ENCODE measurements at places on chromosomes 11 and 22. TPM values are rescaled to one million over a fixed set of nuclear protein-coding genes. Genes with fewer than 3 reads are reported as not detected.
A peak's percentile ranks its signal among the peaks of the same experiment; 100 is the strongest.

CCDC73 gene
- 0.05 TPM for polyA plus RNA-seq

GRCh38 chr11:67640758-67641337 is 1.3 kb upstream of the TBX10 start:
- DNase-seq: no peak

DNA sequence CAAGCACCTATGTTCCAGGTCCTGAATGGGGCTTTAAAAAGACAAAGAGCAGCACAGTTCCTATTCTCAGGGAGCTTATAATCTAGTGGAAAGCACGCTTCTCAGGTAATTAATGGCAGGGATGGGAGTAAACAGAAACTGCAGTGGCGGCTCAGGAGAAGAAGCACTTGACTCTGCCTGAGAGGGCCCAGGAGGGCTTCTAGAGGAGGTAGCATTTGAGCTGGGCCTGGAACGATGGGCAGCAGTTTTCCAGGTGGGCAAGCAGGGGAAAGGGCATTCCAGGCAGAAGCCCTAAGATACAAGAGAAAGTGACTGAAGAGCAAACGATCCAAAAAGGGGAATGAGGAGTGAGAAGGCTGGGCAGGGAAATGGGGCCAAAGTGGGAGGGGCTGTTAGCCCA is 37.1 kb upstream of the CHST1 start:
- no peak for DNase-seq

SCO2 gene
- polyA plus RNA-seq: 1.6 TPM

GRCh38 chr11:2752923-2753322 is 53.1 kb upstream of the KCNQ1OT1 start:
- no peak for DNase-seq

- no peak for DNase-seq
Observed at GRCh38 chr22:46963672-46964545, 201.5 kb downstream of the TBC1D22A start.

DNA sequence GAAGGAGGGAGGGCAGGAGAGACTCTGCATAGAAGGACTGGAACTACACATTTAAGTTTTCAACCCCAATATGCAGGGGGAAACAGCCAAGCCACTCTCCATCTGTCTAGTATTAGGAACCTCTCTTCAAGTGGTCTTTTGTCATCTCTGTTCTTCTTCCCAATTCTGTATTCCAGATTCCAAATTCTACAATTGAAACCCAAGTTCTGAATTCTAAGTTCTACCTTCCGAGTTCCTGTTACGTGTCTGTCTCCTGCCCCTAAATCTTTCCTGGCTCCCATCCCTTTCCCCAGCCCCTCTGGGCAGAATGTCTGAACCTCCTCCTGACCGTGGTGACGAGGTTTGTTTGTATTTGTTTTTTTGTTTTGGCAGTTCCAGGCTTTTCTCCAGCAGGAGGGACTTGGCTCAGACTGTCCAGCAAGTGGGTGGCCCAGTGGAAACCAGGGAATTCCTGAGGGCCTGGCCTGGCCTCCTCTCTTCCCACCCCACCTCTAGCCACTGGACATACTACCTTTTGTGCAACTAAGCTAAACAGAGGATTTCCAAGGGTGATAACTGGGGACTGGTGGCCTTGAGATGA is 1.6 kb upstream of the THOC5 start:
- peak; percentile 26 for DNase-seq

GRCh38 chr22:44363013-44363979 is 50.5 kb upstream of the SHISAL1 start:
- no peak for DNase-seq

DNA sequence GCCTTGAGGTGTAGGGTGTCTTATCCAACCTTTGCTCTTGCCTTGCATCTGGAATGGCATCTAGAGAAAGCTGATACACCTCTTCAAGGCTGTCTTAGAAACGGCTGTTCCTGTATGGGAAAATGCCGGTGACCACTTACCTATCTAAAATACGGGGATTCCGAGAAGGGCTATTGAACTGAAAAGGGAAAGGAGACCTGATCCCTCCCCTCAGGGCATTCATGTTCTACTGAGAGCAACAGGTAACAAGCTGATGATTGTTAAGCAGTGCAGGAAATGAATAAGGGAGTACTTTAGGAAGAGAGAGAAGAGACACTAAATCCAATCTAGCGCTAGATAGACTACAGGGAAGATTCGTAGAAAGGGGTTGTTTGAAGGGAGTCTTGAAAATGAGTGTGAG is 1388.1 kb downstream of the FAM181B start:
- no peak for DNase-seq

GRCh38 chr11:23021287-23021863 is 161.1 kb upstream of the CCDC179 start:
- DNase-seq: no peak

DNA sequence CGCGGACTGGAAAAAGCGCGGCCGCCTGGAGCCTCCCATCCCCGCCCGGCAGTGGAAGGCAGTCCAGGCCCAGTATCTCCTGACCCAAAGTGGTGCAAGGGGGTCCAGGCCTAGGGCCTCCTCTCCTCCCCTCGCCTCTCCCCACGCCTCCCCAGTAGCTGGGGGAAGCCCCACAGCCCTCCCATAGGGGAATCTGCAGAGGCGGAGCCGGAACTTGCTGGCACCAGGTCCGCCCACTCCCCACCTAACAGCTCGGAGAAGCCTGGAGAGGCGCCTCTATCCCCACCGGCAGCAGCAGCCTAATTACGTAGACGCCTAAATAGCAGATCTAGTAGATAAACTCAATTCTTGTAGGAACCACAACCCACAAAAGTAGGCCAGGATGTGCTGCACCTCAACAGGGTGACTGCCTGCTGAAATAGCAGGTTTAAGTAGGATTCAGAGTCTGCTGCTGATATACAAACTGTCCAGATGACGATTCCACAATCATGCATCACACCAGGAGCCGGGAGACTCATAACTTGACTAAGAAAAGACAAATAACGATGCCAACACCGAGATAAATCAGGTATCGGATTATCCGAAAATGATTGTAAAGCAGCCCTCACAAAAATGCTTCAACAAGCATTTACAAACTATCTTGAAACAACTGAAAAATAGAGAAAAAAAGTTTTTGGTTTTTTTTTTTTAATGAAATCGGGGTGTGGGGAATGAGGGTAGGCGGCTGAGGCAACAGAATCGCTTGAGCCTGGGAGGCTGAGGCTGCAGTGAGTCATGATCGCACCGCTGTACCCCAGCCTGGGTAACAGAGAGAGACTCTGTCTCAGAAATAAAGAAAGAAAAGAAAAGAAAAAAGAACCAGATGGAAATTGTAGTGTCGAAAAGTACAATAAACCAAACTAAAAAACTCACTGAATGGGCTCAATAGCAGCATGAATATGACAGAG is 11.4 kb upstream of the BRD1 start:
- no peak for DNase-seq

DNA sequence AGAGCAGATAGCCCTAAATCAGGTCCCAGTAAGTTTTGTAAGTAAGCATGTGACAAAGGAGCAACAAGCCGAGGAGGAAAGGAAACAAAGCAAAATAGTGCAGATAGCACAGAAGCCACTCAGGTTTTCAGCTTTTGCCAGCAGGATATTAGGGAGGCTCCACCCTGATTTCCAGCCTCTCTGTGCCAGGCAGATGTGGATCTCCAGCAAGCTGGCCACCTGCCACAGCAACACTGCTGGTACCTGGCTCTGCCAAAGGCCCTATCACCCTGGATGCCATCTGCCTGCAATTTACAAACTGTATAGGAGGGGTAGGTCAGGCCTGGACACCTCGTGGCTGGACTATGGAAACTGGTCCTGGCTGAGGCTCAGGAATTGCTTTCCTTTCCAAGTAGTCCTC is 12.2 kb upstream of the NNMT start:
- no peak for DNase-seq

DNA sequence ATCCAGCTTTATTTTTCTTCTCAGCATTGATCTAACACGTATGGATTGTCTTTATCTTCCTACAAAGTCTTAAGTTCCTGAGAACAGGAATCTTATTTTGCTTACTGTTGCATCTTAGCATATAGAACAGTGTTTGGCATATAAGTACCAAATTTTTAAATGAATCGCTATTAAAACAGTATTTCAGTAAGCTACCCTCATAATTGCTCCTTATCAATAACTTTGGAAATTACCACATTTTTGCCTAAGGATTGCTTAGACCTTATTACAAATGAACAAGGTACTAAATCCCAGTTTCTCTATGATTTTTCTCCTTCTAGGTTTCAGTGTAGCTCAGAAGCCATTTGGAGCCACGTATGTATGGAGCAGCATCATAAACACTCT is 9.7 kb downstream of the DEPDC7 start:
- DNase-seq: no peak

MPPED2 gene
- polyA plus RNA-seq: 6.5 TPM

DNA sequence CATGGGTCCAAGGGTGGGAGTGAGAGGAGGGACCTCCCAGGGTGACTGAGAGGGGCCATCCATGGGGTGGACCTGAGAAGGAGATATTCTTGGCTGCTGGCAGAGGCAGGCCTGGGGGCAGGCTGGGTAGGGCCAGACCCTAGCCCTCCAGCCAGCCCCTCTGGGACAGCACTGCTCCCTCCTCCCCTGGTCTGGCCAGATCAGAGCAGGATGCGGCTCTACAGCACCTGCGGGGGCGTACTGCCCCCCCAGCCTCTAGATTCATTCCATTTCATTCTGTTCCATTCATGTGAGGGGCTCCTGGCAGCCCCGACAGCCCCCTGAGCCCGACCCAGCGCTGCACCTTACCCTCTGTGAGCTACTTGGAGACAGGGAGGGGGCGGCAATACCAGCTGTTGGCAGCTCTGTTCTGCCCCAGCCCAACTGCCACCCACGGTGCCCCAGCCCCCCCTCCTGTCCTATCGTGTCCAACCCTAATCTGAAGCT is 34.3 kb upstream of the MYRF start:
- no peak for DNase-seq

CHRM1 gene
- polyA plus RNA-seq: 0.09 TPM

TRIM49D1 gene
- not detected for polyA plus RNA-seq

PTGDR2 gene
- 1.4 TPM for polyA plus RNA-seq

DNA sequence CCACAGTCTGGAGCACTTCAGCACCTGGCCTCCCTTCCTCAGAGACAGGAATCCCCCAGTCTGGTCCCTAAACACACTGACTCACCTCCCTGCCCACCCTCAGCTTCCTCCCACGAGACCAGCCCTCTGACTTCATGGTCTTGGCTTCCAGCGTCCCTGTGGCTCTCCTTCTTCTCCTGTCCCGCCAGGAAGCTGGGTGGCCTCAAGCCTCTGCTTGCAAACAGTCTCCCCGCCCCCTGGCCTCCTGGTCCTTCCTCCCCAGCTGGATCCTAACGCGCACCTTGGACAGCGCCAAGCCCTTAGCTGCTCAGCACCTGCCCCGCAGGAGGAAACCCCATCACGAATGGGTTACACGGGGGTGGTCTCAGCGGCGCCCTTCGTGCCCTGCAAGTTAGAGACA is 4.5 kb downstream of the NCF4 start:
- no peak for DNase-seq

GRCh38 chr11:110000031-110000502 is 93.1 kb upstream of the ZC3H12C start:
- DNase-seq: no peak

DNA sequence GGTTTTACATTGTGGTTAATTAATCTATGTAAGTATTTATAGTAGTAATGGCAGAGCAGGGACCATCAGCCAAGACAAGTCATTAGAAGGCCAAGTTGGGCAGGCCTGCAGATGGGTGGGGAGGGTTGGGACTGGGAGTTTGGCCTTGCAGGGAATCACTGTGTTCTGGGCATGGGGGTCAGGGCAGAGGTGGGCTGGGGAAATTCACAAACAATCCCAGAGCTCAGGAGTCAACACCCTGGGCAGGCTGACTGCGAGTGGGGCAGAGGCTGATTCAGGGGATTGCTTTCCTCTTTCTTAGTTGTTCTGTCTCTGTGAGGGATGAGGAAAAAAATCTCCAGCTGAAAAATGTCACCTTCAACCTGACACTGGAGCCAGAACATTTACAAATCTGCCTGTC is 322.5 kb downstream of the NTM start:
- DNase-seq: no peak

- DNase-seq: no peak
Observed at GRCh38 chr22:50217543-50218152, 16.8 kb downstream of the SELENOO start.

PGA5 gene
- polyA plus RNA-seq: 1.7 TPM

DNA sequence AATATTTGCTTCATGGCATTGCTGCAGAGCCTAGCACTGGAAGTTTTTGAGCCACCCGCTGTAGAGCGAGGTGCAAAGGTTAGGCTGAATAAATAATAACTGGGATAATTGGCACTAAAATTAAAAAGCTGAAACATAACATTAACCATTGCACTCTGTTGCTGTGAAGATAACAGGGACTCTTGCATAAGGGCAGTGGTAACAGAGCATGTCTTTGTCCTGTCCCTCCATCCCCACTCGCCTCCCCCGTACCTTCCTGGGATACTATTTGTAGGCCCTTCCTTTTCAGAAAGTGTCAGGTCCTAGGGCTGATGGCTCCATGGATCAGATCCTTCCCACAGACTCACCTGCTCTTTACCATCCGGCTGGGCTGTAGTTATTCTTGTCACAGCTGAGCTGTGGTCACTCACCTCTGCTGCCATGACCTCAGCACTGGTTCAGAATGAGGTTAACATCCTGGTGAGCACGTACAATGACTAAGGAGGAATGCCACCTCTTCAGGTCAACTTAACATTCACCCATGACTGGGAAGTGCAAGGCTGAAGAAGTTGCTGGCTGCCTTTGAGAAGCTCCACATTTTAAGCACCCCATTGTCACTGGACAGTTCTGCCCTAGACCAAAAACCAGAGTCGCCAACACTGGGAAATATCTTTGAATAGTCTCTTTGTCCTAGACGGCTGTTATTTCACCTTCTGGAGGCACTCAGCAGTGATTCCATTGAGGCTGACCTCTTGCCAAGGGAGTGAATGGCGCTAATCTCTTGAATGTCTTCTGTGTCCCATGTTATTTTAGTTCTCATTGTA is 103.2 kb upstream of the KIRREL3 start:
- no peak for DNase-seq
